ENCODE measurements at places on chromosomes 16 and 17.
A peak's percentile ranks its signal among the peaks of the same experiment; 100 is the strongest.

GRCh38 chr17:74386386-74386785 is 19.1 kb downstream of the GPR142 start:
- DNase-seq: peak; percentile 79

DNA sequence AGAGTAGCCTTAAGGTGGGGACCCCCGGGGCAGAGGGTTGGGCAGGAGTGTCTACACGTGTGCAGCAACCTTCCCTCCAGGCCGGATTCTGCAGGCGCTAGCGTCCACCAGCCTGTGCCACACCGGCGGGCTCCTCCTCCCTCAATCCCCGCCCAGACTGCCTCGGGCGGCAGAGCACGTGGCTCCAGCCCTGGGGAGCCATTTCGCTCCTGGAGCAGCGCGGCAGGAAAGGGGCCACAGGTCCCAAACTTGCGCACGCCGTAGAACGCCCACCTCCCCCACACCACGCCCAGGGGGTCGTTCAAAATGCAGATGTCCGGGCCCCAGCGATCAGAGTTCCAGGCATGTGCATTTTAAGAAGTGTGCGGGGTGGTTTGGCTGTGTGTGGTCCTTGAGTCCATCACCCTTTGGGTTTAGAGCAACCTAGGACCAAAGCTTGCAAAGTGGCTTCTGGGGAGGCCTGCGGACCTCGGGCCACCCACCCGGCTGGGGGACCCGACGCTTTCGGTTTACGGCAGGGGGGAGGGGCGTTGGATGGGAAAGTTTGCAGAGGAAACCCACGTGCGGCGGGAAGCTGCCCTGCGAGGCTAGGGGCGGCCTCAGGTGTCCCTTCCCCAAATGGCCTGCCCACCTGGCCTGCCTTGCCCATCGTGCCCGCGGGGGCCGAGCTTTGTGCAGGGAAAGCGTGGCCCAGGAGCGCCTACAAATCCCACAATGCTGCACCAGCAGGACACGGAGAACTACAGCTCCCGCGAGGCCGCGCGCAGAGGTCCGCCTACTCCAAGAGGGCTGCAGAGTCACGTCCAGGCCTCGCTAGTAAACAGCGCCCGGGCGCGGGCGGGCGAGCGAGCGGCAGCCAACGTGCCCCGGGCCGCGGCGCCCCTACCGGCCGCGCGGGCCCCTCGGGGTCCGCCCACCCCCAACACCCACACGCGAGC is 1.4 kb downstream of the TFAP4 start:
- DNase-seq: peak; percentile 91

- peak; percentile 60 for DNase-seq
These were observed 34.0 kb downstream of the NEUROD2 start for GRCh38 chr17:39573447-39574298.

GRCh38 chr16:56841659-56842058 is 23.3 kb upstream of the SLC12A3 start:
- peak; percentile 14 for DNase-seq

DNA sequence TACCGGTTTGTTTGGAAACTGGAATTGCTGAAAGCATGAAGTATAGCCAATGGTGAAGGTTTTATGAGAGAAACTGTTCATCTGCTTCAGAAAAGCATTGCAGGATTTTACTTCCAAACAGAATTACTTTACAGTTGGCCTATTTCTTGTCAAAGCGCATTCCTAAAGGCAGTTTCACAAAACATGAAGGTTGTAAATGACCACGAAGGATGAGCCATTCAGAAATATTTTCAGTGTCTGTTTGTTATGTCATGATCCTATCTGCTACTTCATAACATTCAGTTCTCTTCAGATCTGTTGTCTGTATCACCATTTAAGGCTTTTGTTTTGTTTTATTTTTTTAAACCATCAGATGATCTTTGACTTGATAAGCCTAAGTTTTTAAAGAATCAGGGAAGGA is 45.7 kb downstream of the AATF start:
- DNase-seq: peak; percentile 49

DNA sequence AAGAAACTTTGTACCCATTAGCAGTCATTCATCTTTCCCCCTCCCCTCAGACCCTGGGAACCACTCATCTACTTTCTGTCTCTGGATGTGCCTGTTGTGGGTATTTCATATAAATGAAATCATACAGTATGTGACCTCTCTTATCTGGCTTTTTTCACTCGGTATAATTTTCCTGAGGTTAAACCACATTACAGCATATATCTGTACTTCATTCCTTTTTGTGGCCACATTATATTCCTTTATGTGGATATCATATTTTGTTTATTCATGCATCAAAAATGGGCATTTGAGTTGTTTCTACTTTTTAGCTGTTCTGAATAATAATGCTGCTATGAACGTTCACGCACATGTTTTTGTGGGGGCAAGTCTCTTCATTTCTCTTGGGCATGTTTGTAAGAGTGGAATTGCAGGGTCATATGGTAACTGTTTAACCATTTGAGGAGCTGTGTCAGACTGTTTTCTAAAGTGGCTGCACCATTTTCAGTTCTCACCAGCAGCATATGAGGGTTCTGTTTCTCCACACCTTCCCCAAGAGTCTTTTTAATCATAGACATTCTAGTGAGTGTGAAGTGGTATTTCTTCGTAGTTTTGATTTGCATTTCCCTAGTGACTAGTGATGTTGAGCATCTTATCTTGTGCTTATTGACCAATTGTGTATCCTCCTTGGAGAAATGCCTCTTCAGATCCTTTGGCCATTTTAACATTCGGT is 3.8 kb downstream of the SNX29 start:
- no peak for DNase-seq

- no peak for DNase-seq
These were observed 5.7 kb upstream of the KRT13 start for GRCh38 chr17:41511116-41511515.

GRCh38 chr17:8623591-8623990 is 6.9 kb downstream of the MYH10 start:
- DNase-seq: no peak

DNA sequence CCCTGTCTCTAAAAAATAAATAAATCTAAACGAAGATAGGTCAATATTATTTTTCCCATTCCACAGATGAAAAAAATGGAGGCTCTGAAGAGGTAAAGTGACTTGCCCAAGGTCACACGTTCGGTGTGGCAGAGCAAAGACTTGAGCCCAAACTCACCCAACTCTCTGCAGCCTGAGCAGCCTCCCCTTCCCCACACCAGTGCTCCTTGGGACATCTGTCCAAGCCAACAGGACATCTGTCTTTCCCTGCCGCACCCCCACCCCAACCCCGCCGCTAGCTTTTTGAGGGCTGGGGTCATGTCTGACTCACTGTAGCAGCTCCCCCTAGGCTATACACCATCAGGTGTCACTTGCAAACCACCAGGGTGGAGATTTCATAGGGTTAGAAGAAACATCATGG is 5.2 kb upstream of the BEAN1 start:
- no peak for DNase-seq

DNA sequence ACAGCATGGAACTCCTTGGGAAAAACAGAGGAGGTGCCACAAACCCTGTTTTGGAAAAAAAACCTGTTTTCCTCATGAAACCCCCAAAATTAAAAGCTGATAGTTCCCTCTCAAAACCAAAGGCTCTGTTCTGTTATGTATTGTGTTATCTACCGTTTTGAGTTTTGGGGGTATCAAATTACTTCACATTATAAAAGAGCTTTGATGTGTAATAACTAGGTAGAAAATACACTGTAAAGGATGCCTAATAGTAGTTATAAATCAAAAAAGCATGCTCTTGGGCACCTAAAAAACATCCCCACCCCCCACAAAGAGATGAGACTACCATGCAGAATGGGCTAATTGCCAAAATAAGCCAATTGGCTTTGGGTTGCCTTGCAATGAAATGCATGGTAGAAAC is 30.8 kb downstream of the C16orf54 start:
- DNase-seq: no peak

GRCh38 chr16:88505405-88506082 is 52.5 kb downstream of the ZFPM1 start:
- DNase-seq: peak; percentile 31

DNA sequence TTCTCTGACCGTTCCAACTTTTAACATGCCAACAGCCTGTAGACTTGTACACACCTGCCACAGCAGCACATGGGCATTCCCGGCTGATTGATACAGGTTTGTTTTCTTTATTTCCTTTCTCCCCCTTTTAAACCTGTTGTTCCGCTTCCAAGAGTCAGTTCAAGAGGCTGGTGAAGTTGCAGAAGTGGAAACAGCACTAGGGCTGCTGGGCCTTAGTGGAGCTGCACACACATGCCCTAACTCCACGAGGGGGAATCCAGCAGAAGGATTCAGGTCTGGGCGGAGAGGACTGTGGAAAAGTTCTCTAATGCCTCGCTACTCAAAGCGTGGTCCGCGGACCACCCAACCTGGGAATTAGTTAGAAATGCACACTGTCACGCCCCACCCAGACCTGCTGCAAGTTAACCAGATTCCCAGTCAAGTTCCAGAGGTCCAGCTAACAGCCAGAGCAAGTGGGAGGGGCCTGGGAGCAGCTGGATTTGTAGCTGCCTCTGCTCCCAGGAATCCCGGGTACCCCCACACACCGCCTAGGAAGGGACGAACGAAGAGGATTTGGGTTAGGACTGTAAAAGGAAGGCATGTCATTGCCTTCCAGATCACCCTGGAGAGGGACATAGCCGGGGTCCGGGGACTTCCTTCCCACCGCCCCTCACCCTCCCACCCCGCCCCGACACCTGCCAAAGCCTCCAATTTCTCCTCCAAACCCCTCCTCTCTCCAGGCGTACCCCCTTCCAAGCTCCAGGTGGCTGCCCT is 542 bp downstream of the SLC39A11 start:
- DNase-seq: no peak

DNA sequence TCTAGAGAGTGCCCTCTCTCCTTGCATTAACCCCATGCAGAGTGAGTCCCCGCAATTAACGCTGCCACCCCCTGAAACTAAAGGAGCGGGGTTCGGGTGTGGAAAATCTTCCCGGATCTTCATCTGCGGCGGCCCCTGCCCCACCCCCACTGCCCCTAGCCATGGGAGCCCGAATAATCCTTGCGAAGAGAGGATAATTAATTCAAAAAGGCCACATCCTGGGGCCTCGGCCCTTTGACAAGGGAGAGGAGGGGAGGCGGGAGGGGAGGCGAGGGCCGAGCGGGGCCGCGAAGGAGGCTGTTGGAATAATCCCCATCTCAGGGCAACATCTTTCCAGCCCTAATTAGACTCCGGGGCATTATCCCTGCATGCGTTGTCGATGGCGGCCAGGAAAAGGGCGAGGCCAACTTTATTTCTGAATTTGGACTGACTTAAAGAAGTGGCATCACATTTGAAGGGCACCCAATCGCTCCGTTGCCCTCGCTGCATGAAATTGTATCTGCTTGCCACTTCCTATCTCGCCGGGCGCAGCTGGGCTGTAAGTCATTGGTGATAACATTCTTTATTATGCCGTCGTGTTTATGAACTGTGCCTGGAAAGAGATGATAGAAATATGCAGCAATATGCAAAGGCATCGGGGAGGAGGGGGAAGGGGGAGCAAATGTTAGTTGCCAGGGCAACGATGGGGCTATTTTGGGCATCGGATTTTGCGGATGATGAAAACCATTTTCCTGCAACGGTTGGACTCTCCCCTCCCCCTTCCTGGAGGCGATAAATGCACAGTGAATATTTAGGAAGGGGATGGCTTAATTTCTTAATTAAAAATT is 387.1 kb upstream of the TNRC6C start:
- no peak for DNase-seq

GRCh38 chr16:61309386-61309785 is 726.9 kb downstream of the CDH8 start:
- no peak for DNase-seq

DNA sequence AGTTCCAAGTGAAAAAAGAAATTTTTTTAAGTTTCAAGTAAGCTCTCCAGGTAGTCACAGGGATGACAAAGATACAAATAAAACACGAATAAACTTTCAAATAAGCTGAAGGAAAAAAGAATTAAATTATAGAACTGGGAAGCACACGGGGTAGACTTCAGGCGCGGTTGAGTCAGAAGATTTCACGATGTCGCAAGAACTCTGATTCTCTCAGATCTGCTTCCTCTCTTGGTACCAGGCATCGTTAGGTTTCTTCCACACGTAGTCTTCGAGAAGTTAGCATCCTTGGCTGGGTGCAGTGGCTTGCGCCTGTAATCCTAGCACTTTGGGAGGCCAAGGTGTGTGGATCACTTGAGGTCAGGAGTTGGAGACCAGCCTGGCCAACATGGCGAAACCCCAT is 784.1 kb upstream of the RBFOX1 start:
- DNase-seq: no peak

DNA sequence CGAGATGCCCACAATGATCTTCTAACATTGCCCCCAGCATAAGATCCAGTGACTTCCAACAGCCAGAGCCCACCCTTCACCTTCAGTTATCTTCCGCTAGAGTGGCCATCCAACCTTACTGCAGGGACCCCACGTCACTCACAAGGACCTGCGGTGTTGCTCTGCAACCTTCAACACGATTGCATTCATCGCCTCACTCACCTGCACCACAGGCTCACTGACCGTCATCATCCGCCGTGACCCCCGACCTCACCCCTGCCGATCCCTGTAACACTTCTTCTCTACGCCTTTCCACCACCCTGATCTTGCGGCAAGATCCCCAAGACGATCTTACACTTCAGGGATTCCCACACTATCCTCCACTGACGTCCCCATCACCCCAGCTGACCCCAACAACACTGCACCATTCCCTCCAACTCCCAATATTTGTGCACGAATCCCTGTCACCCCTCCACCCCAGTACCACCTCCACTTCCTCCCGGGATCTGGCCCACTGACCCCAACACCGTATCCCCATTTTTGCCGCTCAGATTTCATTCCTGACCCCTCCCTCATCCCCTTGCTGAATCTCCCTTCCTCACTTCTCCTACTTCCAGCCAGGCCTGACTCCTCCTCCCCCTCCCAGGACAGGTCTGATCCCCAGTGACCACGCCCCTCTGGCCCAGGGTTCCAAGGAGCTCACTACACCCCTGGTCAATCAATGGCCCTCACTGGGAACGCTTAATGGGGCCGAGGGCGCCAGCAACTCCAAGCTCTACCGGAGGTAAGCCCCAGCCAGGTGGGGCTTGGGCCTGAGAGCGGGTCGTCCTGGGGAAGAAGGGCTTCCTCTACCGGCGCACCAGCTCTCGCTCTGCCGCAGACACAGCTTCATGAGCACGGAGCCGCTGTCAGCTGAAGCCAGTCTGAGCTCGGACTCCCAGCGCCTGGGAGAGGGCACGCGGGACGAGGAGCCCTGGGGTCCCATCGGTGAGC is 7.6 kb downstream of the RUNDC3A start:
- no peak for DNase-seq

DNA sequence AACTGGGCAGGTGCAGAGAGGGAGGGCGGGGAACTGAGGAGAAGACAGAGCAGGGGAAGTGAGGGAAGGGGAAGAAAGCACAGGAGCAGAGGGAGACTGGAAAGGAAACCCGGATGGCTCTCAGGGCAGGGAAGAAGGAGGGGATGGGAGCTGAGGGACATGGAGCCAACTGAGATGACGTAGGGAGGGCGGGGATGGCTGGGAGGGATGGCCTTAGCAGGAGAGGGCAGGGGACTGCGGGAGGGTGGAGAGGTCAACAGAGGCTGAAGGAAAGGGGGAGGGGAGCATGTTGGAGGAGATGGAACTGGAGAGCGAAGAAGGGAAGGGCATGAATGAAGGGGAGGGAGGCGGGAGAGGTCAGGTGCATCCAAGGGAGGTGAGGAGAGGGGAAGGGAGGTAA is 81.9 kb downstream of the KCNJ12 start:
- no peak for DNase-seq
